ENCODE measurements at places on chromosomes 5 and 9.

DNA sequence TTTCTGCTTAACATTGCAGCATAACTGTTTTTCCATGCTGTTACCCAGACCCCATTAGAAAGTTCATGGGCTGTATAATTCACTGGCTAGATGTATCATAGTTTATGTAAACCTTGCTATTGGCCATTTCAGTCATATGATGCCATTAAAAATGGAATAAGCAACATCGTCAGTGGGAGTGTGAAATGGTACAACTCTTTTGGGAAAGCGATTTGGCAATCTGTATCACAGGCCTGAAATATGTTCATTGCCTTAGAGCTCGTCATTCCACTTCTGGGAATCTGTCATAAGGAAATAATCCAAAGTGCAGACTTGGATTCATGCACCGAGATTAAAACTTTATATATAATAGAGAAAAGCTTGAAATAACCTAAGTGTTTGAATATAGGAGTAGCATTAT lies 77.9 kb upstream of the KLF4 start:
- no peak for DNase-seq

GRCh38 chr9:18566121-18566520 lies 92.2 kb downstream of the ADAMTSL1 start:
- DNase-seq, result no peak

- peak; percentile 76 for DNase-seq
Observed at GRCh38 chr9:27528886-27529315, 713 bp downstream of the MOB3B start.

GRCh38 chr9:37943345-37944265 lies 39.7 kb upstream of the SLC25A51 start:
- no peak for DNase-seq

DNA sequence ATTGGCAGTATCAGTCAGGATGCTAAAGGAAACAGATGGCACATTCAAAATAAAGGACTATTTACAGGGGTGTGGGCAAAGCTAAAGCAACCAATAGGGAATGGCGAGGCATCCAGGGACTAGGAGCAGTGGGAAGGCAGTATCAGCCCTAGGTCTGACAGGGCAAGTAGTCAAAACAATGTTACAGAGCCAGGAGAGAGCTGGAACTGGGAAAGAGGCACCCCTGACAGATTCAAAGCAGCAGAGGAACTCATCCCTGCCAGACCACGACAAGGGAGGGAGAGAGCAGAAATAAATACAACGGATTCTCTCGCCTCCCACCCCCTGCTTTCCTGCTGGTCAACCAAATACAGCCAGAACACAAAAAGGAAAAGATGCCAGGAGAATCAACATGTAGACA lies 371.5 kb downstream of the NR2F1-AS1 start:
- DNase-seq, result no peak

- no peak for DNase-seq
Observed at GRCh38 chr9:5896863-5897262, 6.2 kb downstream of the MLANA start.

DNA sequence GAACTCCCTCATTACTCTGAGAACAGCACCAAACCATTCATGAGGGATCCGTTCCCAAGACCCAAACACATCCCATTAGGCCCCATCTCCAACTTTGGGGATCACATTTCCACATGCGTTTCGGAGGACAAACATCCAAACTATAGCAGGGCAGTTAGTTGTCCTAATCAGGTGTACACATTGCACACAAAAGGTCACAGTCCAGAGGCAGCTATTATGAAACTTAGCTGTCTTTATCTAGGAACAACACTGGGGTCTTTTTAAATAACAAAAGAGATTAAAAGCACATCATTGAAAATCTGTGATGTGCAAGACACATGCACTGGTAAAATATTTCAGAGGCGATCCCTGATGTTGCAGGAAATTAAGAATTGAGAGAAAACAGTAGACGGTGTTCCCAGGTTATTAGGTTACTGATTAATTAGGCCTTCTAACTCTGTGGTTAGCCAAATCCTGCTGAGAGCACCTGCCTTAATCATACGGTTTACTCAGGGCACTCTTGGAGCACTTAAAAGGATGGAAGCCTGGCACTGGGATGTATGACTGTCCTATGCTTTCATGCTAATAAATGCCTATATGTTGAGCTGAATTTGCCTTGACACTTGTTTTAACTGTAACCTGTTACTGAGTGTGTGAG lies 1574.5 kb upstream of the WWC1 start:
- no peak for DNase-seq
